ENCODE measurements at places on chromosomes 7 and 10.

DNA sequence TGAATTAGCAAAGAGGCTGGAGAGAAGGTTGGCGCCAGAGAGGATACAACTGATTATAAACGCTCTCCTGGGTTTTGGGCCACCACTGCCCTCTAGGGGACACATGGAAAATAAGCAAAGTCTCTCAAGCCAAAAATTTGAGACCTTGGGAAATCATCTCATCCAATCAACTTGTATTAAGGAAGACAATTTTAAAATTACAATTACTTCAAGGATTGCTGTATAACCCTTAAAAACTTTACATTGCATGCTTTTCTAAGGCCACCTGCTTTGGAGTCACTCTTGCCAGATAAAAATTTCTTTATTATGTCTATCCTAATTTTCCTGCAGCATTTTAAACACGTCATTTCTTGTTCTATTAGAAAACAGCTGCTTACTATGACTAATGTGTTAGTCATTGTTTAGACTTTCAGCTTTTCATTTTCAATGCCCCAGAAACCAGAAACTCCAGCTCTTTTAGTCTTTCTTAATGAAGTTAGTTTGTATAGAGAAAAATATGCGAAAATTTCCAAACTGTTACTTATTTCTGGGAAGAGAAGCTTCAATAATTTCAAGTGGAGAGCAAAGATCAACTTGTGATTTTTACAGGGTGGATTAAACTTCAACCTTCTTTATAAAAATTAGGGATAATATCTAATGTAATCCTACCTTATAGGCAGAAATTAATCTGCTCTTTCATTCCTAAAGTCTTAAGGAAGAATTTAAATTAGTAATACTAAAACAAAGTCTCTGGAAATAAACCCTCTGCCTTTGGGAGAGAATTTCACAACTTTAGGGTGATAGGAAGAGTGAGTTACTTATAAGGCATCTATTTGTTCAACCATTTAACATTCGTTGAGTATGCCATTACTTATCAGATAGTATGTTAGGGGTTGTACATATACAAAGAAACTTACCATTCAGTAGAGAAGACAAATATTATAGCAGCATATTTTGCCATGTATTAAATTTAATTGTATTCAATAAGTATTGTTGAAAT, 20.6 kb upstream of the RHOBTB1 start:
- DNase-seq, result no peak

DNA sequence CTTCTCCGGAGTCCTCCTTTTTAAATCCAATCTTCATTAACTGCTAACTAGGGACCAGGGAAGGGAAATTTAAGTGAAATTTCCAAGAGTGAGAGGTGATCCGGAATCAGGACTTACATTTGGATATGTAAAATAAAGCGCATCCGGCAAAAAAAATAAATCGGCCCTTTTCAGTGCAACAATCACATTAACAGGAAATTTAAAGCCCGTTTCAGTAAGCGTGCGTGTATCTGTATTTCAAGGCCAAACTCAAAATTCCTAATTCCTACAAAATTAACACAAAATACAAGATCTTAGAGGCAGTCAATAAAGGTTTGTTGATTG, 771 bp downstream of the DNAJC9 start:
- no peak for DNase-seq

- DNase-seq, result no peak
These were observed 71.9 kb downstream of the ELFN1 start for GRCh38 chr7:1741751-1742554.

DNA sequence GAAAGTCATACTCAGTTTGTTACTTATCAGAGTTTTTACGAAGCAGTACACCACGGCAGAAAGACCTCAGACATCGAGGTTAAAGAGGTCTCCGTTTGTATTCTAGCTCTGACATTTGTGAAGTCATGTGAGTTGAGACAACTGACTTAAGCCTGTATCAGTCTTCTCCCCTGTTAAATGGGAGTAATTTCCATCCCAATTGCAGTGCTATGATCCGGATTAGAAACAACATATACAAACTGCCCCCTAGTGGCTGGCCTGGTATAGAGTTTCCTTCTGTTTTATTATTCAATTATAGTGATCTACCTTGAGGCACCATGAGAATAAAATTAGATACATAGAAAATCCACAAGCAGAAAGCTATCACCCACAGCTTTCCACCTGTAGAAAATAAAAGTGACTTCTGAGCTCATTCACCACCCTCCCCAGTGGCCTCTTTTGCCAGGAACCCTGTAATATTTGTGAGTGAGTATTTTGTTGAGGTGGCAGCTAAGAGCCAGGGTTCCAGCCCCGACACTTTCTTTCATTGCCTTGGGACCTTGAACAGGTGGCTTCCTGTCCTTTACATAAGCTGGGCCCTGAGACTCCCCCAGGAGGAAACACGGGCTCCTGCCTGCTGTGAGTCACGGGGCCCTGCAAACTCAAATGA, 607.2 kb upstream of the MGMT start:
- DNase-seq, result no peak

GRCh38 chr10:96229568-96230030, 41.8 kb downstream of the BLNK start:
- peak; percentile 0 for DNase-seq

DNA sequence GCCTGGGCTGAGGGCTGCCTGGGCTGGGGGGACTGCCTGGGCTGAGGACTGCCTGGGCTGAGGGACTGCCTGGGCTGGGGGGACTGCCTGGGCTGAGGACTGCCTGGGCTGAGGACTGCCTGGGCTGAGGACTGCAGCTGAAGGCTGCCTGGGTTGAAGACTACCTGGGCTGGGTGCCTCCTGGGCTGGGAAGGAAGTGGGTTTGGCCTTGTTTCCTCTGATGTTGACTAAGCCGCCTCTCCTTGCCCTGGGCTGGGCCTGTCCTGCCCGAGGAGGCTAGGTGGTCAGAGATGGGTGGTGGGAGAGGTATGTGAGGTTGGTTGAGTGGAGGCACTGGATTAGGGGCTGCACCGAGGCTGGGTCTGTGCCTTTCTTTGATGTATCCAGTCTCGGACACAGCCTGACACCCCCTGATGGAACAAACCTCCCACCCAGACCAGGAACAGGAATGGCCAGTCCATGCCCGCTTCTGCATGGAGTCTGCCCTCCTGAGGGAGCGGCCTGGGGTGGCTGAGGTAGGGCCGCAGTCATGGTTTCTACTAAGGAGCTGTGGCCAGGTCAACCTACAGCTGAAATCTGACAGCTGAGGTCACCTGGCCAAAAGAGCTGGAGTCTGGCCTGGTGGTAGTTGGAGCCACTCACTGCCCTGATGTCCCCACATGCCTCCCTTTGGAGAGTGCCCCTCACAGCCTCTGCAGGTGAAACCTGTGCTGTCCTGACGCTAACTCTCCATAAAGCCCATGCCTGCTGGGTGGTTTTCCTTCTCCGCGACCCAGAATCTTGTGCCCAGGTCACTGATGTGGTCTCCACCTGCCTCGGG, 22.3 kb downstream of the SCART1 start:
- no peak for DNase-seq

- no peak for DNase-seq
These were observed 15.6 kb downstream of the RBP3 start for GRCh38 chr10:47363781-47364180.

- no peak for DNase-seq
These were observed 145.8 kb downstream of the NSUN6 start for GRCh38 chr10:18505456-18506118.

- no peak for DNase-seq
These were observed 10.8 kb downstream of the ICA1 start for GRCh38 chr7:8251195-8251594.

DNA sequence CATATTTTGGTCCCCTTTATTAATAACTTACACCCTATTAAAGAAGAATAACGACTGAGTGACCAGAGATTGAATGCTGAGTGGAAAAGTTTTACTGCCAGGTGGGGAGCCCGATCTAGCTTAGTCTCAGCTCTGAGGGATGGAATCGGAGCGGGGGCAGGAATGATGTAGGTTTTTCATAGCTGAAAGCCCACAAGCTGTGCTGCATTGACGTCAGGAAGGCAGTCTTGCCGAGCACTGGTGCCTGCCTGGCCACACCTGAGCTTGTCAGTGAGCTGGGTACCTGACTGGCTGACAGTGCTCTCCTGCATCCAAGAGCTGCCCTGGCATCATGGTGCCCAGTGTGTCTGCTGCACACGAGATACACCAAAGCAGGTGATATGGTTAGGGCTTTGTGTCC, 34.8 kb downstream of the GRK5 start:
- DNase-seq, result no peak

DNA sequence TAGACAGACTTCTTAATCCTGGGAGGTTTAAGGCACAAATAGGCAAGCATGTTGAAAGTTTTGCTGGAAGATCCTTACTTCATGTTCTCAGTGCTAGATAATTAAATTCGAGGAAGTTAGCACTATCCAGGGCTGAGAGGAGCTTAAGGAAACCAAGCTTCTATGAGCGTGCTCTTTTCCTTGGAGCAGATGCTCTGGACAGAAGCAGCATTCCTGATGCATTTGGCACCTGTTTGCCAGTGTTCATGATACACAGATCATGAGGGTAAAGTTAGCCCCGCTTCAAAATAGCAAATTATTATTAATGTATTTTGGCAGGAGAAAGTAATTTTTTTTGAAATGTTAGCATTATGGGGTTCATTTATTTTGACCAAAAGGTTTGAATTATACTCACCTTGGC, 9.4 kb downstream of the HDAC9 start:
- no peak for DNase-seq

DNA sequence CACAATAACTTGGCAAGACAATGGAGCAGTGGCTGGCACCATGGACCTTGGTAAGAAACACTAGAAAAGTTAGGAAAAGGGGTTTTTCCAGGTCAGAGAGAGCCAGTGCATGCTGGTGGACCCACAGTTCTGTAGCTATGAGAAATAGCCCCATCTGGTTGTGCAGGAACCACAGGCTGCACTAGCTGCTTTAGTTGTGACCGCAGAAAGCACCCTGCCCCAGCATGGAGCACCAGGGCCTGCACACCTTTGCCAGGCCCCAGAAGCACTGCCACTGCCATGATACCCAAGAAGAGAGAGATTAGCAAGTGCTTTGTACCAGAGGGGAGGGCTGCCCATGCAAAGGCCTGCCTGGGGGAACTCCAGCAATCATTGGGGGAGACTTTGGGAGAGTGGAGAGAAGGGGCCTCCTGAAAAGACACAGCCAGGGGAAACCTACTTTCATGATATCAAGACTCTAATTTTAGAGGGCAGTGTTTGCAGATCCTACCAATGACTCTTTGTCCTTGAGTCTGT, 256.1 kb upstream of the C7orf33 start:
- no peak for DNase-seq

GRCh38 chr7:6359021-6359420, 86.6 kb upstream of the CYTH3 start:
- no peak for DNase-seq

GRCh38 chr7:122550545-122550944, 148.4 kb downstream of the RNF133 start:
- DNase-seq, result no peak

DNA sequence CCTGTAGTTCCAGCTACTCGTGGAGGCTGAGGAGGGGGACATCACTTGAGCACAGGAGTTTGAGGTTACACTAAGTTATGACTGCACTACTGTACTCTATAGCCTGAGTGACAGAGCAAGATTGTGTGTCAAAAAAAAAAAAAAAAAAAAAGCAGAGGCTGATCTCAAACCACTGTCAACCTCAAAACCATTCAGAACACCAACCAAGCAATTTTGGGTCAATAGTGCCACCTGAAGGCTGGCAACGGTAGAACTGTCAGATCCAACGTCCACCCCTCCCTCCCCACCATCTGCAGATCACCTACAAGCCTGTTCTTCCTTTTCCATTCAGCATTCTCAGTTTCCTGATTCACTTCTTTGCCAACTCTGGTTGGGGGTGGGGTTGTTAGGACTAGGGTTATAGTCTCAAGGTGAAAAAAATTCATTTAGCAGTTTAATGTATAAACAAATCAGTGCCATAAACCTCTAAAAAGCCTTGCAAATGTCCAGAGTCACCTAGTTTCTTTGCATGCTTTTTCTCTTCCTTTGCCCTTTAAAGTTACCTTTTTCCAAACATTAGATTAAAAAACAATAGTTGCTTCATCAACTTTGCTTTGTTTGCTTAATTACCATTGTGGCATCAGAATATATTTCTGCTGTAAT, 2.6 kb downstream of the MRPS33 start:
- peak; percentile 66 for DNase-seq

GRCh38 chr7:102132209-102132752, 154.4 kb upstream of the SH2B2 start:
- DNase-seq, result no peak

DNA sequence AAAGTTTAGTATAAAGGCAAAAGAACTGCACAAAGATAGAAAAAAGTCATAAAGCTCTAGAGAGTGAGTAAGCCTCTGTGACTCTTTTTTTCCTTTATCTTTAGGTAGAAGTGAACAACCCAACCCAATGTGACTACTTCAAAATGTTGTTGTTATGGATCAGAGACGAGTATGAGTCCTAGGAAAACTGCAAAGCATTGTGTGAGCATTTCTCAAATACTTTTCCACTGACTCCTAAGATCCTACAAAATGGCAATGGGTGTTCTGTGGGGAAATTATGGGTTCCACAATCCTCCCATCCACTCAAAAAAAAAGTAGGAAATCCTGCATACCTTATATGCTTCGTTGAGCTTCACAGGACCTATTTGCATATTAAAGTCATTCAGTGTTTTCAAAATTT, 177.1 kb downstream of the DGKI start:
- DNase-seq, result no peak

- DNase-seq, result no peak
These were observed 413.9 kb downstream of the HGF start for GRCh38 chr7:81355911-81356310.

DNA sequence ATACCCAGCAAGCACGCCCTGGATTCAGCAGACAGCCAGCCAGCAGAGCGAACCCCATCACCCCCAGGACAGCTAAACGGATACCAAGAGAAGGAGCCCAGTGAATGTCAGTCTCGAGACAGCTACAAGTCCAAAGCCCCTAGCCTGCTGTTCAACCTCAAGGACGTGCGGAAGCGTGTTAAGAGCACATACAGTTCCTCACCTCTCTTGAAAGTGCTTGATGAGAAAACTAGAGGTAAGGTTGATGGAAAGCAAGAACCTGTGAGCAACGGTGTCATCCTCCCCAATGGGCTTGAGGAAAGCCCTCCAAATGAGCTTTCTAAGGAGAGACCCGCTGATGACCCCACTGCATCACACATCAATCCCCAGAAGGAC, 24.9 kb downstream of the C10orf71 start:
- no peak for DNase-seq

DNA sequence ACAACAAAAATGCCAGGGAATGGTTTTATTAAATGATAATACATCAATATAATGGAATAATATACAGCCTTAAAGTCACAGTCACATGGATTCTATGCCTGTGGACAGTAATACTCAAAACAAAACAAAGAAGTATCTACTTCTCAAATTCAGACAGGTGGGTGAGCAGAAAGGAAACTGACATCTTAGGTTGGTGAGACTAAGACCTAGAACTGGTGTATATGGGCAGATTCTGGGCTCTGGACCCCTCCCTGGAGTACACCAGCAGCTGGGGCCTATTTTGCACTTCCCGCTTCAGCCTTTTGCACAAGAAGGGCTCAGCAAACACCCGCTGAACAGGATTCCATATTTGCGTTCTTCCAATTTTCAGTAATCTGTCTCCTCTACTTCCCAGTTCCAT, 5.4 kb upstream of the FIS1 start:
- no peak for DNase-seq

DNA sequence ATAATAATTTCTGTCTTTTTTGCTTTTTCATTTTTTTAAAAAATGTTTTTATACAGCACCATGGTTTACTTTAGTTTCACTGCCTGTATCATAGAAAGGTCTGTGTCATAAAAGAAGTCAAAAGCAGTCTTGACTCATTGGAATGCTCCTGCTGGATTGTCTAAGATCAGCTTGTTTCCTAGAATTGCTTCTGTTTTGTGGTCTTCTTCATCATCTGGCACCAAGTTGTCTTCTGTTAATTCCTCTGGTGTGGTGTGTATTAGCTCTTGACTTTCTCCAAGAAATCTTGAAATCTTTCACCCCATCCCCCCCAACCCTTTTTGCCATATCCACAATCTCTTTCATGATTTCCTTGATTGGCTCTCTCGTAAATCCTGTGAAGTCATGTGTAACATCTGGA, 250.3 kb upstream of the CXCL12 start:
- DNase-seq, result no peak

Data from NCI-H2107 (cell line).